NCI-H774 (cell line): ENCODE measurements at places on chromosomes 16 and 17.

DNA sequence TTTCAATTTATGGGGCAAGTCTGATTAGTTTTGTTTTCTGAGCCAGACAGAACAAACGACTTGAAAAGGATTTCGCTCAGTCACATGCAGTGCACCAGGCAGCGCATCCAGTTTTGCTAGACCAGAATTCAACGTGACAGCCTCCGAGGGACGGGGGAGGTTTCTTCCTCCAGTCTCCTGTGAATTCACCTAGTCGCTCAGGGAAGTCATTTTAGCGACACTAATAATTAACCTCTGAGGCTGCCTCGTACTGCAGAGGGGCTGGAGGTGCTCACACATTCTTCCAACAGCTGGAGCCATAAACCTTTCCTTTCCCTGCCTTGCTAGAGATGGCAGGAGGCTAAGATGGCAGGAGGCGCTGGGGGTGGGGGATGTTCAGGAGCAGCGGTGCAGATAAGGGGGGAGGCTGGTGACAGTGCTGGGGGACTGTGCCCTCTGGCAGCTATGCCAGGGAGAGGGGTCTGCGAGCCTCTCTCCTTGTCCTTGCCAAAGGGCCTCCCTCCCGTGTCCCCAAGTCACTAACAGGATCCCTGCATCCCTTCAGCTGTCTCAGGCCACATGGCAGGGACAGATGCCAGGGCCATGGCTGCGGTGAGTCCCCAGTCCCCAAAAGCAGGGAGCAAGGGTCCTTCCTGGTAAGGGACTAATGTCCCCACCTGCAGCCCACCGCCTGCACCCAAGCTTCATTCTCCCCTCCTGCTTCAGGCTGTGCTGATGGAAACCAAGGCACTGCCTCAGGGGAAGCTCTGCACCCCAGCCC is 24.0 kb downstream of the MXRA7 start:
- DNase-seq, result no peak

- DNase-seq, result no peak
Observed at GRCh38 chr17:44147812-44148211, 6.1 kb downstream of the HROB start.

DNA sequence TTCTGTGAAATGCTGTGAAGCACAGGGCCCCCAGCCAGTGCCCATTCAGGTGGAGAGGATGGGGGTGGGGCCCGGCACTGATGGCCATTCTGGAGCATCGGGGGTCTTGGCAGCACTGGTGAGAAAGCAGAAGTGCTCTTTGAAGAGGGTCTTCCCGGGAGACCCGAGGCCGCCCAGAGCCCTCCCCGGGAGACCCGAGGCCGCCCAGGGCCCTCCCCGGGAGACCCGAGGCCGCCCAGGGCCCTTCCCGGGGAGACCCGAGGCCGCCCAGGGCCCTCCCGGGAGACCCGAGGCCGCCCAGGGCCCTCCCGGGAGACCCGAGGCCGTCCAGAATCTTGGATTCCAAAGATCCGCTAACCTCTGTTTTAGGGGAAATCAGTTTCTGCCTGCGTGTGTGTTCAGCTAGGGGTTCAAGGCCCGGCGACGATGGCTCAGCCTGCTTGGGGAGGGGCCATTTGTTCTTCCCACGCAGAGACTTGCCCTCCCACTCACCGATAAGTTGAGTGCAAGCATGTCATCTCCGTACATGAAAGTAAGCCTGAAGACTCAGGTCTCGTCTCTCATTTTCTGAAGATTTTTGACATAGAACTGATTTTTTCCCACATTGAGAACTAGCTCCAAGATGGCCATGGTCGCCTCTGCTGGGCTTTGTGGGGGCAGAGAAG is 35.2 kb upstream of the CAPN15 start:
- no peak for DNase-seq

DNA sequence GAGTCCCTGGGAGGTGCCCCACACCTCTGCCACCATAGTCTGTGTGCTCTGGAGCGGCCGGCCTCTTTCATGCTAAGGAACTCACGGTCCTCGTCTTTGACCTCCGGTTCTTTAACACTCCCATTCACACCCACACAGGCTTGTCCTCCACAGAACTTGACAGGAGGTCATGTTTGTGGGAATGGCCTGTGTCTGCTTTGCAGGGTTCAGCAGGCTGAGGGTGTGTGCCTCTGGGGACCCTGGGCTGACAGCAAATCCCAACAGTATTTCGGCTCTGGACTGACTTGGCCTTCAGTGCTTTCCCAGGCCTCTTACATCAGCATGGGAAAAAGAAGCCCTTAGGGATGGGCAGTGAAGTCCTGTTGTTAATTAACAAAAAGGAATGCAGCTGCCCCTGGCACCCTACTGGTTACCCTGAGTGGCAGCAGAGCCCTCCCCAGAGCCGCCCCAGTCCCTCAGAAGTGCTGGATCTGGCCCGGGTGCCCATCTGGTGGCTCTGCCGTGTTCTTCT is 35.4 kb upstream of the ADORA2B start:
- no peak for DNase-seq

DNA sequence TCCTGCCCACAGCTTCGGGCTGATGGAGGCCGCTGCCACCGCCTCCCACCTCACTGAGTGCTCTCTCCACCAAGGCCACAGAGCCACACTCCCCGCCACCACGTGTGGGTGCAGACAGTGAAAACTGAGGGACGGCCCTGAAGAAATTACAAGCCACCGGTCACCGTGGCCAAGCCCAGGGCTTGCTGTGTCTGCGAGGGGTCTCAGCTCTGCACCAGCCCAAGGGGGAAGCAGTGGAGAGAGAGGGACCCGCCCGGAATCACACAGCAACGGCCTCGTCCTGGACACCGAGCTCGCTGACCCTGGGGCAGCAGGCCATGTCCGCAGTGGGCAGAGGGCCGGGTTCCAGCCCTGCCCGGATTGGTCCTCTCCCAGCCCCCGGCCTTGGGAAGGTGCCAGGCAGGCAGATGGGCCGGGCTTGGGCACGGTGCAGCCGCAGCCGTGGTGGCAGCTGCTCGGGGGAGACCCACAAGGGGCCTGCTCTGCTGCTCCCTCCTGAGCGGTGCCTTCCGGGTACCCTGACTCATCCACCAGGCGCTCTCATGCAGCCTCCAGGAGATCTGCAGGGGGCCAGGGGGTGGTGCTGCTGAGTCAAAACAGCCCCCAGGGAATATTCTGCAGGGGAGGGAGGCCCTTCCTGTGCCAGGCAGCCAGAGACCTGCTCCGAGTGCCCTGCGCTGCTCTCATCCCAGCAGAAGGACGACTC is 52.0 kb downstream of the CBFA2T3 start:
- DNase-seq, result no peak

- no peak for DNase-seq
Observed at GRCh38 chr16:1494129-1494640, 1.0 kb downstream of the TELO2 start.

- DNase-seq, result no peak
Observed at GRCh38 chr17:20276421-20276820, 190.9 kb downstream of the LGALS9B start.

- no peak for DNase-seq
Observed at GRCh38 chr17:12282056-12282455, 261.4 kb downstream of the MAP2K4 start.

DNA sequence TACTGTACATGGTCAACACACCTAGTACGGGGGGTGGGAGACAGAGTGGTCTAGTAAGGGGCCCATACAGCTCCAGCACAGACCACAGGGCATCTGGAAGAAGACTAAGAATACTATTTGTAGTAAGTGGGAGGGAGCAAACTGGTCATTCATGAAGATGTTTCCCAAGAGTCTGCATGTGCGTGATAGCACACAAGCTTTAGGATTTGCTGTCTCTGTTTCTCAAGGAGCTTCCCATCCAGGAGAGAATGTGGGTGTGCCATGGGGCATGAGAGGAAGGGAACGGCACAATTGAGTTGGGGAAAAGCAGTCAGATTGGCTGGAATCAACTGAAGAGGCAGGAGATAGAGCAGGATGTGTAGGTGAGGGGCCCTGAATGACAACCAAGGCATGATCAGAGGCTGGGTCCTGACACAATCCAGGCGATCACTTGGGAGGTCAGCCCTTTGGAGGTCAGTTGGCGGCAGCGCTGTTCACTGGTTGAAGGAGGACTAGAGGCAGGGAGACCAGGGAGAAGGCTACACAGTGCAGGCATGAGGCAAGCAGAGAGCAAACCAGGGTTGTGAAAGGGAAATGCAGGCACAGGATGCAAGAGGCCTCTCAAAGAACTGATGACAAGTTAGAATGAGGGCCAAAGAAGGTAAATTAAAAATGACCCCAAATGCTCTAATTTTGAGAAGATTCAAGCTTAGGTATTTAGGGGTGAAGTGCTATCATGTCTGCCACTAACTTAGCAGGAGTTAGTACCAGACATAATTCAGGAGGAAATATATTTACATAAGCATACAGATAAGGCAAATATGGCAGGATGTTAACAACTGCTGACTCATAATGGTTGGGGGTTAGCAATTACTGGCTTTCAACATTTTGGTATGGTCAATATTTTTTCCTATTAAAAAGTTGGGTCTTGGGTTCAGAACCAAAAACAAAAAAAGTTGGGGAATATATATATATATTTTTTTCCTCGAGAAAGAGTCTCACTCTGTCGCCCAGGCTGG is 10.3 kb downstream of the UBE2O start:
- no peak for DNase-seq

- no peak for DNase-seq
Observed at GRCh38 chr16:87641721-87642120, 39.4 kb downstream of the JPH3 start.

DNA sequence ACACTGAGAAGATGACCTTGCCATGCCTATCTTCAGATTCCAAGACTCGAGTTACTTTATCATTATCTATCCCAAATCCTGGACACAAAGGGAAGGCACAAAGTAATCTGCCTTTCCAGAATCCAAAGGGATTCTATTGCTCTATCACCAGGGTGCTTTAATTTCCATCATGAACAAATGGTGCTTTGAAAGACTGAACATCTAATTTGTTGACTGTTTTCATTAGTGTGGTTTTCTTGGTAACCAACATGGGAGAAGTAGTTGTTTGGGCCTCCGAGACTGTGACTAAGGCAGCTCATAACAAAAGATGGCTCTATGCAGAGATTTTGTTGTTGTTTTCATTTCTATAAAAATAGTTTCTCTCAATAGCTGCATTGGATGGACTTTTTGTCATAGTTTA is 441.0 kb upstream of the SOX9 start:
- no peak for DNase-seq

DNA sequence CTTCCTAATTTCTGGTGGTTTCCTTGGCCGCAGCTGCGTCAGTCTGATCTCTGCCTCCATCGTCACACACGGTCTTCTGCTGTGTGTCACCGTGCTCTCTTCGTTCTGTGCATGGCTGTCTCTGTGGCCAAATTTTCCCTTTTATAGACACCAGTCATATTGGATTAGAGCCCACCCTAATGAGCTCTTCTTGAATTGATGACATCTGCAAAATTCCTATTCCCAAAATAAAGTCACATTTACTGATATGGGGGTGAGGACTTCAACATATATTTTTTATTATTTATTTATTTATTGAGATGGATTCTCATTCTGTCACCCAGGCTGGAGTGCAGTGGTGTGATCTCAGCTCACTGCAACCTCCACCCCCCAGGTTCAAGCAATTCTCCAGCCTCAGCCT is 38.4 kb downstream of the GINS3 start:
- no peak for DNase-seq

GRCh38 chr16:81601601-81602255 is 157.1 kb downstream of the CMIP start:
- no peak for DNase-seq

DNA sequence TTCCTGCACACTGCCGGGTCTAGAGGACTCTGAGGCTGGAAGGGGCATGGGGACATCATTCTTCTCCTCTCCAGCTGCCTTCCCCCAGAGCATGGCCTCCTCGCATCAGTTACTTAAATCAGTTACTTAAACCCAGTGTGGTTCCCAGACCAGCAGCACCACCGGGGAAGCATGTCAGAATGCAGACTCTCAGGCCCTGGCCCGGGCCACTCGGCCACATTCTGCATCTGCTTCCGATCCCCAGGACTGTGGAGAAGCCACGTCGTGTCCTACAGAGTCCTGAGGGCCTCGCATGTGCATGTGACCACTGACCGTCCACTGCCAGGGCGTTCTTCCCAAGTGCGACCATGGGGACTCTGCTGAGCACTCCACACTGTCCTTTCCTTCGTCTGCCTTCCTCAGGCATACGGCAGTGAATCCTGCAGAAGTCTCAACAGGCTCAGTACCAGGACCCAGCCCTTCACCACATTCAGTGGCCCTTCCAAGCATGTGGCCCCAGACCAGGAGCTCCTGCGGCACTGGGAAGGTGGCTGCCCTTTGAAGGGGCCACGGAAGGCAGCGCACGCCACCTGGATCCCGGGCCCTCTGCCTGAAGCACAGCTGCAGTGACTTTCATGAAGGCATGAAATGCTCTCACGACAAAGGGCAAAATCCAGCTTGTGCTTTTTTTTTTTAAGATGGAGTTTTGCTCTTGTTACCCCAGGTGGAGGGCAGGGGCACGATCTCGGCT is 46.9 kb upstream of the RASD1 start:
- no peak for DNase-seq

- DNase-seq, result no peak
Observed at GRCh38 chr17:35768797-35769196, 8.1 kb downstream of the C17orf50 start.

DNA sequence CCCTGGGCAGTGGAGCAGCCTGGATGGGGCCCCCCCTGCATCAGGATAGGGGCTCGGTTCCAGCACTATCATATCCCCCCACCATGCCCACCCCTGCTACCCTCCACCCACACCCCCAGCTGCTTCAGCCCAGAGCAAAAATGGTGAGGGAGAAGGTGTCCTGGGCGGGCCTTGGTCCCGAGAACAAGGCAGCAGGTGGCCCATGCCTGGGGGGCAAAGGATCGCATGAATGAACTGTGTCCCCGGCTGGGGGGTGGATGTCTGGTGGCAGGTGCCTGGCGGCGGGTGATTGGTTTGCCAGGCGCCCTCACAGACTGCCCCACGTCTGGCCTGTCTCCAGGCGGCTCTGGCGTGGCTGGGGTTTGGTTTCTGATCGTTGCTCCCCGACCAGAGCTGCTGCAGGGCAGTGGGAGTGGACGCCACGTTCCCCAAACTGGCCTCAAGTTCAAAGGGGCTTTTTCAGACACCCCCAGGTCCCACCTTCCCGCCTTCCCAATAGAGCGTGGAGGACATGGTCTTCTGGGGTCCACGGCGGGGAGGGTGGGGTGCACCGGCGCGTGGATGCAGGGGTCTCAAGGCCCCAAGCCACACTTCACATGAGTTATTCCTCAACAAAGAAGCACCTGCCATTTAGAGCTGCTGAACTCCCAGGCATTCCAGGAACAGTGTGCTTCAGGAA is 12.6 kb downstream of the UTS2R start:
- no peak for DNase-seq

DNA sequence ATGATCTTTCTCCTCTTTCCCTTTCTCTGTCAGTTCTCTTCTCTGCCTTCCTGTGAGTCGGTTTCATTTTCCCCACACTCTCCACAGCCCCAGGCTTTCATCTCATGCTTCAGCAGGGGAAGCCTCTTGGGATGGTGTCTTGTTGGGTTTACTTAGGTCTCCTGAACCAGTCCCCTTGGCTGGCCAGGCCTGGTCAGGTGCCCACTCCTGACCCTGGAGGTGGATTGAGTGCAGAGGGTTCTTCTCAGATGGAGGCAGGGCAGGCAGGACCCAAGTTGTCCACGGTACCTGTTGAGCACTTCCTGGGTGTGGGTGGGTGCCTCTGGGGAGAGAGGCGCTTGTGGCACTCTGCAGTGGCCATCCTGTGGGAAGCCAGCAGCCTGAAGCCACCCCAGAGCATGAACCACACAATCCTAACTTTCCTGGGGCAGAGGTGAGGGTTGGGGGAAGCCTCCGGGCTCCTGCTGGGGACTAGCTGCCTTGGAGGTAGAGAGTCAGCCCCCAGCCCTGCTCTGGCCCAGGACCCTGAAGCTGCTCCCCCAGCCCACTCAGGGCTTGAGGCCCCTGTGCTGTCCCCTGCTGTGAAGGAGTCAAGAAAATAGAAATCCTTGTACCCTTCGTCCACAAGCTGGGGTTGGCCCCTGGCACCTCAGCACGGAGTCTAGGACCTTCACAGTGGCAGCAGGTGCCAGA is 2.0 kb upstream of the RAP1GAP2 start:
- DNase-seq, result no peak

- DNase-seq, result no peak
Observed at GRCh38 chr17:28554565-28554964, 2.1 kb upstream of the UNC119 start.
